ENCODE measurements at places on chromosomes 7 and 10.

GRCh38 chr10:13074563-13075451 lies 25.2 kb upstream of the OPTN start:
- DNase-seq, result peak; percentile 6

GRCh38 chr7:47196106-47196645 lies 385.7 kb downstream of the TNS3 start:
- no peak for DNase-seq

DNA sequence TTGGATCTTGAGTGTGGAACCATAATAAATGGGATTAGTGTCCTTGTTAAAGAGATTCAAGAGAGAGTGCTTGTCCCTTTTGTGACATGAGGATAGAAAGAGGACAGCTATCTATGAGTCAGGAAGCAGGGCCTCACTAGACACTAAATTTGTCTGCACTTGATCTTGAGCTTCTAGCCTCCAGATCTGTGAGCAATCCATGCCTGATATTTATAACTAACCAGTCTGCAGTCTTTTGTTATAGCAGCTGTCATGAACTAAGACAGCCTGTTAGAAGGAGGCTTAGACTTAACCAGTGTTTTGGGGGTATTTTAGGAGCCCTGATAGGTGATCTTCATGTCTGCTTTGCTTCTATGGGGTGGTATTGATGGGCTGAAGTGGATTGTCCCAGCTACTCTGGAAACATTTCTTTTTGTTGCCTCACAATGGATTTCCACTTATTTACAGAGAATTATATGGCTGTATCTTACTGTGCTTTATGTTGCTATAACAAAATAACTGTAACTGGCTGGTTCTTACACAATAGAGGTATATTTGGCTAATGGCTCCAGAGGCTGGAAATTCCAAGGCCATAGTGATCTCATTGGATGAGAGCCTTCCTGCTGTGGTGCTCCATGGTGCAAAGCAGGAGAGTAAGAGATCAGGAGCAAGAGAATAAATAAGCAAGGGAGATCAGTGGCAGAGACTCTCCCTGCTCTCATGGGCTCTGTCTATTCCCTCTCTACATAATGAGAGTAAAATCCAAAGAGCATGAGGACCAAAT lies 23.4 kb upstream of the AKR1C3 start:
- no peak for DNase-seq

DNA sequence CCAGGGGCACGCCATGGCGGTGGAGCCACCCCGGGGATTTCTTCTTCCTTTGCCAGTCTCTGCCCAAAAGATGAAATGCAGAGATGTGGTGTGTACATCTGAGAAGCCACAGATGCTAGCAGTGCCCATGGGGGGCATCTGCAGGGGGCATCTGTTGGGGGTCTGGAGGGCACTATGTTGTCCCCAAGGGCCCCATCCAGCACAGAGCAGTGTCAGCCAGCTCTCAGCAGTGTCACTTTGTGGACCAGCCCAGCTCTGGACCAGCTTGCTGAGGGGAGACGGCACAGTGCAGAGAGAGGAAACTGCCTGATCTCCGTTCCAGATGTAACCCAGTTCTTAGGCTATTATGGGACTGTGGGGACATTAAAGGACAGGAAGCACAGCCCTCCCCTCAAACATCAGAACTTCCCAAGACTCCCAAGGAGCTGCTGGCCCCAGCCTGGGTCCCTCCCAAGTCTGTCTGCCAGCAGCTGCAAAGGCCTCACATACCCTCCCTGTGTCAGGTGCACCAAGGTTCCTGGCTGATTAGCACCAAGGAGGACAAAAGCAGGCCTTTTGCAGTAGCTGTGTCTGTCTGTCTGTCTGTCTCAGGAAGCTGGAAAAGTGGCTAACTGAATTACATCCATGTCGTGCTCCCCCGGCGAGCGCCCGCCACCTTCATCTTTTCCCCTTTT lies 536.5 kb downstream of the PTPRN2 start:
- DNase-seq, result no peak

DNA sequence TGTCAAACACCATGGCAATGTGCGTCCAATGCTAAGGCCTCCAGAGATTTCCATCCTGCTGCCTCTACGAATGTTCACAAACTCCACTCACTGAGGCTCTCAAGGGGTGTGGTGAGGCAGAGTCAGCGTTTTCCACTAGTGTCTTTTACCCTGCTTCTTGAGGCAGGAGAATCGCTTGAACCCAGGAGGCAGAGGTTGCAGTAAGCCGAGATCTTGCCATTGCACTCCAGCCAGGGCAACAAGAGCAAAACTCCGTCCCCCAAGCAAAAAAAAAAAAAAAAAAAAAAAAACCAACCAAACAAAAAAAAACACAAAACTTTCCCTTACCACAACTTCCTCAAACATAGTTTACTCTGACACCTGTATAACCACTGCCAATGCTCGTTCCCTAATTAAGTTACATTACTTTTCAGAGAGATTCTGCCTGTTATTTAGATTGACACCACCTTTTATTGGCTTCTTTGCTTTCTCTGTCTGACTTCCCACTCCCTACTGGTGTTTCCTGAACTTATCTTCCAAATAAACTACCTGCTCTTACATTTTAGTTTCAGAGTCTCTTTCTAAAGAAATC lies 102.1 kb upstream of the ZNF746 start:
- no peak for DNase-seq
